ENCODE measurements at places on chromosomes 3 and 15.

DNA sequence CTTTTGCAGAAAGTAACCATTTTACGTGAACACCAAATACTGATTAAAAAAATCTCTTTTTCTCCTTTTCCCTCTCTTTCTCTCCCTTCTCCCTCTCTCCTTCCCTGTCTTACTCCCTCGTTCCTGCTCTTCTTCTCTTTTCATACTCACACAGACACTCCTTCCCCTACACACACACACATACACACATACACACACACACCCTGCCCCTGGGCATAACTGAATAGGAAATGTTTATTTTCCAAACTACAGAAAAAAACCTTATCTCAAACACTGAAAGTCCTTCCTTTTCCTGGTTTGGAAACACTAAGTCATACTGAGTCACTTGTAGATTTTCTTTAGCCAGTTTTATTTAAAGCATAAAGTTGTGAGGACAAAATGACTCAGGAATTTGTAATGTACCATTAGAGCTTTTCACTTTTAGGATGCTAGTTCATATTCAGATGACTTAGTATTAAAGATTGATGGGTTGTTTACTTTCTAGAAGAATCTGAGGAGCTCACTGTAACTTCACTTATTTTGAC lies 62.4 kb downstream of the MBNL1 start:
- no peak for DNase-seq

DNA sequence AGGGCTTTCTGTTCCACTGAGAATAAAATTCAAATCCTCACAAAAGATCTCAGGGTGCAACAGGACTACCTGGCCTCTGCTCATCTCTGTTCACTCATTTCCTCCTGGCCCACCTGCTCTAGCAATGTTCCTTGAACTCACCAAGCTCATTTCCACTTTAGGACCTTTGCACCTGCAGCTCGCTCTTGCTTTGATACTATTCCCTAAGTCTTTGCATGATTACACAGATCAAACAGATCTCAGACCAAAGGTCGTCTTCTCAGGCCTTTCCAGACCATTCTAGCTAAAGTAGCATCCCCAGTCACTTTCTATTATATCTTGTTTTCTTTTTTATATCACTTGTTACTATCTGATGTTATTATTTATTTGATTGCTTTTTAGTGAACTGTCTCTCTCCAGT lies 54.7 kb downstream of the B3GNT5 start:
- no peak for DNase-seq

DNA sequence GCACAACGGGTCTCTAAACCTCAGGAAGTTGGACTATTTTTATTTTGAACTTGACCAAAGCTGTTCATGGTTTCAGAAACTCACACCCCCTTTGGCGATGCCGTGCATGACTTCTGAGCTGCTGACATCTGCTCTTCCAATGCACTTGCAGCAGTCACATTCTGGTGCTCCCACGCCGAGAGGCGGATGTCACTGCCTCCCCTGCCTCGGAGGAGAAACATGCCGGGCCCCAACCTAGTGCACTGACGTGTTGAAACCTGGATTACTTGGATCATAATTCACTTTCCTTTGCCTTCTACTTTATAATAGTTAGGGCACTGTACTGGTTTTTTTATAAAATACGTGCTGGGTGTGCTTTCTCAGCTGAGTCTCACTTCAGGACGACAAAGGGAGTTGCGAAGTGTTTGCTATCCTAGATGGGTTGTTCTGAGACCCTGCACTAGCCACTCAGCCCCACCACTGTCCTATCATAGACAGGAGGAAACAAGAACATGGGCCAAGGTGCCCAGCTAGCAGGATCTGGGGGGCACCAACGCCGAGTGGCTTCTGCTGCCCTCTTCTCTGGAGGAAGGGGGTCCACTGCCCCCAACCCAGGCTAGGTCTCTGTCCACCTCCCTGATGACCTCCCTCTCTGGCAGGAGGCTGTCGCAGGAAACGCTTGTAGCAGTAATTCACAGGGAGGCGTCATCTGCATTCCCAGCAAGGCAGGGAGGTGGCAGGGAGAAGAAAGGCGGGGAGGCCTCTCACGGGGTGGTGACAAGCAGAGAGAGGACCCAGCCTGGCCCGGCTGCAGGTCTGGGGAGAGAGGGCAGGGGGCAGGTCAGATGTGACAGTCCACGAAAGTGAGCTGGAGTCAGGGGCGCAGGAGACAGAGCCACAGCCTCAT lies 158.8 kb upstream of the IQSEC1 start:
- DNase-seq = no peak

DNA sequence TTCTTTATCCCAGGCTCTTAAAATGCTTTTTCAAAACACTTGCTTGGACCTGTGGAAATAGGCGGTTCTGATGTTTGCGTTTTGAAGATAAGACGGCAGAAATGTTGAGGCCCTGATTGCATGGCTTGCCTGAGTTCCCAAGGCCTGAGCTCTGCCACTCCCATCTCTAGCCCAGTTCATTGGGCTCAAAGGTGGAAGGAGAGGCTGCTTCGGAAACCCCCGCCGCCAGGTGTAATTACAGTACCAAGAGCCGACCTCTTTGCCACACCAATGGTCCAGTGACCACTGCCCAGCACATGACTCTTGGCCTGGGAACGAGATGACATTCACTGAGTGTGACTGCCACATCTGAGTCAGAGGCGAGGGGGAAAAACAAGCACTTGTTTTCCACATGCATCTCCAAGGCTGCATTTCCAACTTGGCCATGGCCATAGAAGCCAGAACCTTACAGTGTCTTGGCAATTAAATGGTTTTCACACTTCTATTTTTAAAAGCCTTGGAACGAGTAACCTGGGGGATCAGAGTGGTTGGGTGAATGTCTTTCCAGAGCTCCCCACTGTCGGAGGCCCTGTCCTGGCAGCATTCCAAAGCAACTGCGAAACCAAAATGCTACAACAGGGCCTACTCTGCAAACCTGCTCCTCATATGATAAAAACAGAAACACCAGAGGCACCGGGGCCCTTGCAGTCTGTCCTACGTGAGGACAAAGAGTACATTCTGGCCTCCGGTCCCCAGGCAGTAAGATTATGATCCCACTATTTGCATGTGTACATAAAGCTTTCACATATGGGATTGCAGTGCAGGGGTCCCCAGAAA lies 63.8 kb upstream of the CGNL1 start:
- DNase-seq = no peak

DNA sequence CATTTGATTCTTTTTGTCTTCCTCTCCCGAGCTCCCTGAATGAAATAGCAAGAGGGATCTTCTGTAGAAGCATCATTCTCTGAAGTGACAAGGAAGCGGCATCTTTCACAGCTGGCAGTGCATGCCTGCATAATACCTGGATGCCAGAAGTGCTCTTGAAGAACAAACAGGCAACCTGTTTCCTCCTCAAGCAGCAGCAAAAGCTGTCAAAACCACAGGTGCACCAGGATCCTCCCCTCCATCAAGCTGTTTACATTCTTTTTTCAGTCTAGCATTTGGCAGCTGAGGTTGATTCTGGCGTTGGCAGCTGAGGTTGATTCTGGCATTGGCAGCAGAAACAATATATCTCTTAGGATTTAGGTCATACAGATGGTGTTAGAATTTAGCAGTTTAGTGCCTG lies 979.0 kb downstream of the TUSC7 start:
- DNase-seq = no peak

- no peak for DNase-seq
Observed at GRCh38 chr15:46703020-46703861, 1014.1 kb upstream of the SEMA6D start.

GRCh38 chr3:128554100-128554464 lies 61.1 kb upstream of the GATA2 start:
- no peak for DNase-seq

DNA sequence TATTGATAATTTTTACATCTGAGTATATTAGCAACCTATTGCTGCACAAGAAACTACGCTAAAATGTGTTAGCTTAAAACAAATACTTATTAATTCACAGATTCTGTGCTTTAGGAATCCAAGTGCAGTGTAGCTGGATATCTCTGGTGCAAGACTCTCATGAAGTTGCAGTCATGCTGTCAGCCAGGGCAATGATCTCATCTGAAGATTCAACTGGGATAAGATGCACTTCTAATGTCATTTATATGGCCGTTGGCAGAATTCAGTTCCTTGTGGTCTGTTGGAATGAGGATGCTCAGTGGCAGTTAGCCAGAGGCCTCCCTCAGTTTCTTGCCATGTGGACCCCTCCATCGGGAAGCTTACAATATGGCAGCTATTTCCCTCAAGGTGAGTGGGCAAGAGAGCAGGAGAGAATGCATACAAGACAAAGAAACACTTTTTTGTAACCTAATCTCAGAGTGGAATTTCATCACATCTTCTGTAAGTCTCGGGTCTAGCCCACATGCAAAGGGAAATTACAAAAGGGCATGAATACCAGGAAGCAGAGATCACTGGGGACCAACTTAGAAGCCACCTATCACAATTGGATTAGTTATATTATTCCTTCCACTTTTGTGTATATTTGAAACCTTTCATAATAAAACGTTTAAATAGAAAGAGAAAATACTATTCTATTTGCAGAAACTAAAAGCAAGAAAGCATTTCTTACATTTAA lies 61.6 kb downstream of the DPH6 start:
- DNase-seq = no peak

- DNase-seq = no peak
Observed at GRCh38 chr3:73729969-73730440, 105.3 kb upstream of the PDZRN3 start.

- no peak for DNase-seq
Observed at GRCh38 chr3:197189623-197190022, 108.8 kb downstream of the DLG1 start.

DNA sequence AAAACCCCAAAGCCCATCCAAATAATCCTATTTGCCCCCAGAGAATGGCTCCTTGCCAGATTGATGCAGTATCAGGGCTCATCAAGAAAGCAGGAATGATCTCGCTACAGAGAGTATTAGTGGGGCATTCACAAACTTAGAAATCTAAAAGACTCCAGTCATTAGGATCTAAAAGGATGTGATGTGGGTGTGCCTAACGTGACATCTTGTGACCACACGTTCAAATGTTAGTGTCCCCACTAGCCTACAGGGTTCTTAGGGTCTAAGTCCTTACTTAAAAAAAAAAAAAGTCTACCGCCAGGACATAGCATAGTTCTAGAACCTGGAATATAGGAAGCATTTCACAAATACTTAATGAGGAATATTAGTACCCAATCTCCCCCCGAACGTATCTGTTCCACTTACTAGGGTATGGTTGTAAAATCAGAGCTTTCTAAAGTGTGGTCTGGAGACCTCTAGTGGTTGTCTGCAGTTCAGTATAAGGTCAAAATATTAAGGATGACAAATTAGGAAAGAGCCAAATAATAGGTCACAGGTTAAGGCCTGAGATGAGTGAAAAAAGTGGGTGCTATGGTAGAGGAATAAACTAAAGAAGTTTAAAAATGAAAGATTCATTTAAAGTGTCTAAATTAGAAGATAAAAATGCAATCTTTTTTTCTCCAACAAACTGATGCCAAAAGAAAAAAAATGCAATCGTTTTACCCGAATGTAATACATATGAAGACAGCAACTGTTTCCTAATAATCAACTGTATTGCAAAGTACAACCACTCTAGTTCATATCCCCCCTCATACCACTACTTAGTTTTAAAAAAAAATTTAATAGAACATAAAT lies 4.2 kb upstream of the CHRM5 start:
- no peak for DNase-seq

DNA sequence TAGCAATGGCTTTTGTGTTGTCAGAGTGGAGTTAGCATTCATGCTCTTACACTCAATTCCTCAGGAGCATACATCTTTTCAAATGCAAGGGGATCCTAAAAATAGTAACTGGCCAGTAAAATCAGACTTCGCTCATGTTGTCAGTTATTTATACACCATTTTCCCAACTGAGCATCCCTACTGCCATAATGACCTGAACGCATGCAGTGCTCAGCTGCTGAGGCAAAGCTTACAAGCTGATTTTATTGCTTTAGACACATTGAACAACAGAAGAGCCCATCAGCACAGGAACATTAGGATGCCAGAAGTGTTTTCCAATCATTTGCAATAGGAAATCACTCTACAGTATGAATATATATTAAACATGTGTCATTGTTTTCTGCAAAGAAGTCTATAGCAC lies 689.7 kb upstream of the BCHE start:
- DNase-seq = no peak

- no peak for DNase-seq
Observed at GRCh38 chr15:69926006-69926405, 171.7 kb downstream of the TLE3 start.

GRCh38 chr3:117567906-117568305 lies 858.3 kb downstream of the TUSC7 start:
- DNase-seq = no peak

GRCh38 chr3:12866836-12867235 lies 25.5 kb upstream of the RPL32 start:
- DNase-seq = no peak

DNA sequence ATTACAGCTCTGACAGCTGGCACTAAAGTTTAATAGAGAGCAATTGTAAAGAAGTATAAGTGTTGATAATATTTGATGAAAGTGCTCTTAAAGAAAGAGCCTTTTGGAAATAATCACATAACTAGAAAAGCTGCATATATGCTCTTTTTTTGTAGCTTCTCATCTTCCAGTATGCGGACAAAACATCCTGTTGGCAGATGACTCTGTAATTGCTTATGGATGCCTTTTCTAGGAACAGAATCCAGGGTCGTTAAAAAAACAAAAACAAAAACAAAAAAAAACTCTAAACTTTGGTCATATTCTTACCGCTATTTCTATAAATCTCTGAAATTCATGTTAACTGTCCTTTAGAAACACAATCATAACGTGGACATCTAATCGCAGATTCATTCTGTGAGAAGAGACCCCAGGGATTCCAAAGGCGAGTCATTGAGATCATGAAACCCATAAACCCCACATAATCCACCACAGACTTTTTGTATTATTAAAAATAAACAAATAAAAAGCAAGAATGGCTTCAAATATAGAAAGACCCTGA lies 109.8 kb downstream of the EPHA3 start:
- DNase-seq = no peak

GRCh38 chr3:7713724-7714123 lies 787.9 kb upstream of the LMCD1 start:
- DNase-seq = no peak

- DNase-seq = no peak
Observed at GRCh38 chr3:14275962-14276909, 97.6 kb downstream of the LSM3 start.

GRCh38 chr3:24145481-24145880 lies 200.4 kb downstream of the NR1D2 start:
- no peak for DNase-seq

DNA sequence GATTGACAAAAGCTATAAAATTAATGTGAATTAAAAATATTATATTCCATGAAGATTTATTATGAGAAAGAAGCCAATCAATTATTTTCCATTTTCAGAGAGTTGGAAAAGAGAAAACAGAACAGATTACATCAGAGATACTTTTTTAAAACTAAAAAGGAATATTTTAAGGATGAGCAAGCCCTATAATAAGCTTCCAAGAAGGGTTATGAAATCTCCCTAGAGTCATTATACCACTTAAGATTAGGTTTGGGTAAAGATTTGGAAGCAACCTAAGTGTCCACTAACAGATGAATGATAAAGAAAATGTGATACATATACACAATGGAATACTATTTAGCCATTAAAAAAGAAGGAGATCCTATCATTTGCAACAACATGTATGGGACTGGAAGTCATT lies 51.6 kb upstream of the FSIP1 start:
- DNase-seq = no peak
